ENCODE measurements at places on chromosomes 2 and 18. TPM values are rescaled to one million over a fixed set of nuclear protein-coding genes. Genes with fewer than 3 reads are reported as not detected.

Gene TLX2
- total RNA-seq: 0.30 TPM

Gene ASB18
- total RNA-seq: not detected

Gene EMX1
- total RNA-seq: 0.07 TPM

Gene NCKAP5
- total RNA-seq: 1.7 TPM

Gene CABLES1
- 12.9 TPM for total RNA-seq

Gene ICA1L
- 1.5 TPM for total RNA-seq
